ENCODE measurements at places on chromosomes 5 and 9.

GRCh38 chr9:107907715-107908114 is 418.1 kb upstream of the KLF4 start:
- DNase-seq = no peak

DNA sequence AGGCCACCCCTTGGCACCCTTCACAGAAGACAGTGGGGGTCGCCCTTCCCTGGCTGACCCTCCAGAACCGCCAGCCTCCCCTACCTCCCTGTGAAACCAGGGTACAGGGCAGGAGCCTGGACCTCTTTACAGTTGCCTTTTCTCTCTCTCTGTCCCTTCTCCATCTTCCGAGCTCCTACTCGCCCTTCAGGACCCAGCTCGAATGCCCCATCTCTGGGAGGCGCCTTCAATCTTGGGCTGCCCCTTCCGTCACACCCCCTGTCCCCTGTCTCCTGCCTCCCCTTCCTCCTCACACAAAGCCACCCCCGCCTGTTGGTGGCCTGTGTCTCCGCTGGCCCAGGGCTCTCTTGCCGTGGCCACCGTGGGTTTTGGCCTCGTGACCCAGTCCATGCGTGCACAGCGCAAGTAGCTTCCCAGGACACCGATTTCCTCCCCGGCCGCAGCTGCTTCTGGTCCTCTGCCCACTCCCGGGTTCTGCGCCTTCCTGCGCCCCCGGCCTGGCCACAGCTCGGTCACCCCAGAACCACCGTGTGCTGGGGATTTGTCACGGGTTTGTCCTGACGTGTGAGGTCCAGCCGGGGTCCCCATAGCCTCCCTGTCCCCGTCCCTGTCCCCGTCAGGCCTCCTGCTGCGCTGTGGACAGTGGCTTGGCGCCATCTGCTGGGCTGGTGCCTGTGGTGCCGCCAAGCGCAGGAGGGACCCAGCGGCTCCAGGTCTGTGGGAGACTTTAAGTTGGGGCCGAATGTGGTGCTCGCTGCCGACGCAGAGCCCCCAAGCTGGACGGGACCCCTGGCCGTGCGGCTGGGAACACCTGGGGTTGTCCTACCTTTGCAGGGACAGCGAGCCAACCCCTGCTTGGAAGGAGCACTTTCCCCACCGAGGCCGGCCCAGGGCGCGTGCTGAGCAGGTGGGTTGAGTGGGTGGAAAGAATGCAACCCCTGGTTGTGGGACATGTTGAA is 4.0 kb upstream of the TMEM250 start:
- no peak for DNase-seq

GRCh38 chr9:128191406-128192046 is at the start of gene CIZ1:
Gene CIZ1, minus strand, starts transcription at chr9:128191572. Its CDS starts 715 bp downstream, at chr9:128190857.
- peak; percentile 28 for DNase-seq

- DNase-seq = no peak
Measured at GRCh38 chr5:5967373-5967772, 411.0 kb downstream of the MED10 start.

- DNase-seq = no peak
Measured at GRCh38 chr5:77707791-77708190, 68.3 kb downstream of the TBCA start.

GRCh38 chr5:77418601-77419581 is 73.2 kb downstream of the WDR41 start:
- no peak for DNase-seq

DNA sequence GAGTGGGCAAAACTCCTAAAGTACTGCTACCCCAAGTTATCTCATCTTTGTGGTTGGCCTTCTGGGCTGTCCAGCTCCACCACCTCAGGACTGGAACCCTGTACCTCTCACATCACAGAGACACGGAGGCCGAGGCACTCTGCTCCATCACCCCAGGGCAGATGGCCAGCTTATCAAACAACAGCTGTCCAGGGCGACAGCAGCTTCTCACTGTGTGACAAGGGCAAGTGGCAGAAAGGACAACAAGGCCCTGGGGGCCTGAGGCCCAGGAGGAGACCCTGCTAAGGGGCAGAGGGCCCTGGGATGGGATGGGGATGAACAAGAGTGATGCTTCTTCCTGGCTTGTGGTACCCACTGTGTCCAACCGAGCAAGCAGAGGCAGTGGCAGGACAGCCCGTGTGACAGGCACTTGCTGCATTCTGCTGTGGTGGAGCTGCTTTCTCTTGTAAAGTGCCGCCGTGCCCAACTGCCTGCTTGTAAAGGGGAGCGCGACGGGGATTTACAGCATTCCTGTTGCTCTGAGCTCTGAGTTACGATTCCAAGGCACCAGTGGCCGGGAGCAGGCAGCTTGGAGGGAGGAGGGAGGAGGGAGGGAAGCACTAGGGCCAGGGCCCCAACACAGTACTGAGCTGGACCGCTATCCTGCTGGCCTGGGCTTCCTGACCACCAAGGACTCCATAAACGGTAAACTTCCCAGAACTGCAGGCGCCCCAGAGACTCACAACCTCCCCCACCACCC is 71.2 kb downstream of the SHB start:
- DNase-seq = no peak

- DNase-seq = no peak
Measured at GRCh38 chr9:85914108-85914507, 26.8 kb upstream of the NAA35 start.

DNA sequence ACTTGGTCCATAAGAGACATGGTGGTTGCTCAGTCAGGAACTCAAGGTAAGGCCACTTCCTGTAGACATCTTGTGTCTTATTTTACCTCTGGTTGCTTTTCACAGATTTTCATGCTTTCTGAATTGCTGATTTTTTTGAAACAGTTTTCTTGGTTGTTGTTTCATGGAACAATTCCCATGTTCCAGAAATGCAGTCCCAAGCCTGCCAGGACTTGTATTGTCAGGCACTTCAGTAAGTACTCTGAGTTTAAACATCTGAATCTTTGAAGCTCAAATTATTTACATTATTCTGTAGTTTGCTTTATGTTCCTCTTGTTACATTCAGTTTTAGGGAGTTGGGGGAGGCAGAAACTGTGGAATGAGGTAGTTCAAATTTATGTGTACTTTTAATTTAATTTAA is 290.2 kb downstream of the DMRT2 start:
- DNase-seq = no peak

DNA sequence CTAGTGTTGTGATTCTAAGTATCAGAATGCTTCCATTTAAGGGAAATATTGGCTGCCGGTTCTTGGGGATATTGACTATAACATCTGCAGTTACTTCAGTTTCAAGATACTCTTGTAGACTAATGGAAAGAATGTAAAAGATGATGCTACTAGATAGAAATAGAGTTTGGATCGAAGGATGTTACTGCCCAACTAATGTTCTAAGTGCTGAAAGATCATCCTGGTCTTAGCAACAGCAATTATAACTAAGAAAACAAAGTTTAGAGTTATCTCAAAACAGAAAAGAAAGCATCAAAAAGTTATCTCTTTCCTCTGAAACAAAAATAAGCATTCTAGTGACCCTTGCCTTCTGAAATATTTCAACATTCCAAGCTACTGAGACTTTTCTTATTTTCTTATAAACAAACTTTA is 49.9 kb downstream of the ITGA1 start:
- no peak for DNase-seq

- no peak for DNase-seq
Measured at GRCh38 chr5:82613891-82614290, 335.7 kb upstream of the RPS23 start.

GRCh38 chr5:134969166-134969565 is 1.5 kb downstream of the CATSPER3 start:
- DNase-seq = no peak

- DNase-seq = no peak
Measured at GRCh38 chr9:128310461-128310860, 11.8 kb downstream of the TRUB2 start.

GRCh38 chr5:150043657-150044328 is 42.6 kb downstream of the CSF1R start:
- DNase-seq = no peak

DNA sequence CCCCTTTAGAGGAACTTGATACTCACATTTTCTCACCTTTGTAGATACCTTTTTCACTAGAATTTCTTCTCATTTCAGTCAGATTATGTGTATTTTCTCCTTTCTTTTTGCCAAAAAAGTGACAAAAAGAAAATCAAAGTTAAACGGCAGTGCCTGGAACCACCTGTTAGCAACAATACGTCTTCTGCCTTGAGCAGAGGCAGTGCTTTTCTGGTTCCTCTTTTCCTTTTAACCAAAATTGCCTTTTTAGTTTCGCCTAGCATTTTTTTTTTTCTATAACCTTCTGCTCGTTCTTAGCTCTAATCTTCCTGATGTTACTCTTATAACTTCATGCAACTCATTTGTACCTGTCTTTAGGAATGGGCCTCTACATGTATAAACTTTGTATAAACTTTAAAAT is 26.1 kb downstream of the SMIM32 start:
- no peak for DNase-seq

DNA sequence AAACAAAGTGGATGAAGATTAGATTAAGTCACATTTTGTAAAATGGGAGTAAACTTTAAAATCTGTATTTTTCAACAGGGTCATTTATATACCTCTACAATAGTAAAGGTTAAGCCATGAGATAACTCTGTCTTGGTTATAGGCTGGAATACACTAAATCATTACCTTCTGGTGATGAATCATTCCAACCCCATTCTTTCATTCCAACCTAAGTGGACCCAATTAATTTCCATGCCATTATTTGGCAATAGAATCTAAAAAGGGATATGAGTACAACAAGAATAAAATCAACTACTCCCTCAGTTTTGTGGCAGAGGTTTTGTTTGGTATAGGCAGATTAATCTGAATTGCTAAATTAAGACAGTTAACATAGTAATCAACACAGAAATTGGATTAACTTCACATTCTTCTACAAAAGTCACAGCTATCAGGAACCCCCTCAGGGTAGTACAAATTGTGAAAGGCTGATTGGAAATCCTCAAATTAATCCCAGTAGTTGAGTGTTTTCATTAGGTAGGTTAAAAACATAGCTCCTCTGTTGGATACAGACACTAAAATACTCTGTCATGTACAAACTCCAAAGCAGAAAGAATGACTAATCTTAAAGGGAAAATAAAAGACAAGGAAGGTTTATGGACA is 54.2 kb downstream of the ELAVL2 start:
- no peak for DNase-seq

- DNase-seq = peak; percentile 33
Measured at GRCh38 chr5:174532455-174533453, 191.6 kb upstream of the MSX2 start.

DNA sequence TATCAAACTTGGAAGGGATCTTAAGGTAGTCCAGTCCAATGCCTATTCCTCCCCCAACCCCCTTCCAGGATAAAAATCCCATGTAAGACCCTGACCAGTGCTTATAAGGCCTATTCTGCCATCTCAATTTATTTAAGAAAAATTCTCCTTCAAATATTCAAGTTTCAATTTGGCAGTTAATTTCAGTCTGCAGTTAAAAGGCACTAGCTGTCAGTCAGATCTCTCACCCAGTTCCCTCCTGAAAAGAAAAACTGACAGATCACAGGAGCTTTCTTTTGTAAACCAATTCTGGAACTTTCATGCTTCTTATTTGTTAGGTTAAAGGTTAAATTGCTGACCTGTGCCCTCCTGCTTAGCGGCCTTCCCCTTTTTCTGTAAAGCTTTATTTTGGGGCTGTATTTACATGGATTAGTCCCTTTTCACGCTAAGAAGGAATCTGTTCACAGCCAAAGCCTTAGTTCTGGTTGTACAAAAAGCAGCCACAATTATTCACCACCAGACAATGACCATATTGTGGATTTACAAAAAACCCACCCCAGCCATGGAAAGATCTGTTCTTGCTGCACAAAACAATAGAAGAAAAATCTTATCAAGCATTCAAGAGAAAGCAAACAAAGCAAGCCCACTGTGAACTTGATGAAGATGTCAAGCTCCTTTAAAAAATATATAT is 68.7 kb downstream of the DENND1A start:
- DNase-seq = no peak

- no peak for DNase-seq
Measured at GRCh38 chr5:9499498-9499876, 46.4 kb downstream of the SEMA5A start.

DNA sequence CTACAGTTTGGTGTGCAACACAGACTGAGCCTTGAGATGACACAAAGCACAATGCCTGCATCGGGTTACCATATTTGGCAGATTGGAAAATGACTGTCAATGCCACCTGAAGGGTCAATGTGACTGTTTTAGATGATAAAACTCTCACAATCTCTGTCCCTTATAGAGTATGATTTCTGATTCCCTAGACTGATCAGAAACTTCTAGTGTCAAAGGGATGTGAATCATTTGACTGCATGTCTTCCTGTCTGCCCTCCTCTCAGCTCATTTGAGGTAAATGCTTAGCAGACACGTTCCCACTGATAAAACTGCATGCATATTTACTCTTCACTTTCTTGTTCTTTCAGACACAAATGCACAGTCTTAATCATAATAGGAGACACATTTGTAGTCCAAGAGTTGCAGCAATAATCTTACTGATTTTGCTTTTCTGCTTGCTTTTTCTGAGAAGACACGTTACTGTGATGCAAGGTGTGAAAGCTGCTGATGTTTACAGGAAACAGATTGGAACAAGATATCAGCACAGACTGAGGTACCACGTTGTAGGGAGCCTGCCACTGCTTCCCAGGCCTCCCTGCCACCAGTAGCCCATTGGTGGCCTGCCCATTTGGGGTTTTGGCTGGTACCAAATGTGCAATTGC is 77.8 kb downstream of the GCNT4 start:
- no peak for DNase-seq

DNA sequence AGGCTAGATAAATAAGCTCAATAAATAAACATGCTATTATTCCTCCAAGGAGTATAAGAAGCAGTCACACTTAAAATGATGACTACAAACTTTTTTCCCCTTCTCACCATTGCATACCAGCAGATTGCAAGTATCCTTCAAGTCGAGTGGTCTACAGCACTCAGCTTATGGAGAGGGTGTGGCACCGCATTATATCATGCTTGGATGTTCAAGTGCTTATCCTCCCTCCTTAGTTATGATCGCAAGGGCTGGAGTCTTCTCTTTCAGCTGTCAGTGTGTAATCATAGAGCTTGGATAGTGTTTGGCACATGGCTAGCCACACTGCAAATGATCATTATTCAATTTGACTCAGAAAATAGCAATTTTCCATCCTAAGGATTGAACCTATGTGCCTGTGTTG is 124.0 kb downstream of the CARTPT start:
- DNase-seq = no peak

GRCh38 chr5:94181895-94182294 is 436.5 kb downstream of the KIAA0825 start:
- DNase-seq = no peak

GRCh38 chr9:32253731-32254130 is 130.7 kb upstream of the ACO1 start:
- DNase-seq = no peak

- no peak for DNase-seq
Measured at GRCh38 chr5:75049456-75050351, 2.7 kb downstream of the GCNT4 start.

DNA sequence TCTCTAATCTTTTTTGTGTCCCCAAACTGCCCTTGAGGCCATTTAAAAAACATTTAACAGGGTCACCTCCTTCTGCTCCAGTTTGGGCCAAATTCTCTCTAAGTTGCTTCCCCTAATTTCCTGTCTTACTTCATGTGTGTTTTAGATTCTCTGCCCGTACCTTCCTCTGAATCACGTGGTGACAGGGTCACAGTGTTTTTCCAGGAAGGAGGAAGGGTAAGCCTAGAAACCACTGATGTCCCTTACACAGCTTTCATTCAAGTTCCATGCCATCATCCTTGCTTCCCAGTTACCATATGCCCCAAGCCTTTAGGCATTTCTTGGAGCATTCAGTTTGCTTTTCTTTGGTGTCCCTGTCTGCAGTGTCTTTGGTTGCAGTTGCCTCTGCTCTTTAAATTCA is 42.4 kb upstream of the MACIR start:
- no peak for DNase-seq

All from NCI-H2227 treated with DMSO at 0.1 percent for 48 hours (cell line).